ENCODE measurements at places on chromosomes 3 and 15.

GRCh38 chr3:143265501-143266070 lies 146.0 kb downstream of the CHST2 start:
- no peak for DNase-seq

GRCh38 chr3:50653937-50654595 lies 20.7 kb upstream of the DOCK3 start:
- DNase-seq, result no peak

DNA sequence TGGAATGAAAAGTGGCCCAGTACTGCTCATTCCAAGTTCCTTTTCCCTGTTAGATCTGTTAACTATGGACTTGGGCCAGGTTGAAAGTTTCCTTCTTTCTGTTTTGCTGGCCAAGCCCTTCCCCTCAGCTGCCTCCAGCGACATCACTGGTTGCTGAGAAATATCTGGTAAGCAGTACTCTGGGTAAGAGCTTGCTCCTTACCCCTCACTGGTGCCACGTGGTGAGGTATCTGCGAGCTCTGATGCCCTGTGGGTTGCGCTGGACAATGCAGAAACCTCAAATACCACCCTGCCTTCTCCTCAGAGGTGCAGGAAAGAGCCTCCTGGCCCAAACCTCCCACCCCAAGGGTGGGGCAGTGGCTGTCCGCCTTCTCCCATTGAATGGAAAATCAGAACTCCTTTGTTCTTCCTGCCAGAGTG lies 42.9 kb upstream of the APH1B start:
- DNase-seq, result no peak

DNA sequence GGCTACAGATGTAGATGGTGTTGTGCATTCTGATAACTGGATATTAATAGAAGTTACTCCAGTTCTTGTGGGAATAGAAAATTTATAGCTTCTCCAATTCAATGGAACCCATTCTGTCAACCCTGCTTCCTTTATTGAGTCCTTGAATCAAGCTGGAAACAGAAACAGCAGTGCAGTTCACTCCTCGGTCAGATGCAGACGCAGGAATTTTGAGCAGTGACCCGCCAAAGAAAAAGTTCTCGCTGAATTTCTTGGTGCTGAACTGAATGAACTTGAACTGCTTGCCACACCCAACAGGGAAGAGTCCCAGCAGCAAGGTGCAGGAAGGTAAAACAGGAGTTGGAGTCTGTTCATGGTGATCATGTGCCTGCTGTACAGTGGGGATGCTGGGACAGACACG lies 10.3 kb downstream of the HRH1 start:
- DNase-seq, result no peak

GRCh38 chr3:46585799-46586693 lies 19.9 kb upstream of the LRRC2 start:
- no peak for DNase-seq
